ENCODE measurements at places on chromosomes 6 and 20.

GRCh38 chr6:20411953-20412681 lies 10.4 kb downstream of the E2F3 start:
- DNase-seq, result no peak

DNA sequence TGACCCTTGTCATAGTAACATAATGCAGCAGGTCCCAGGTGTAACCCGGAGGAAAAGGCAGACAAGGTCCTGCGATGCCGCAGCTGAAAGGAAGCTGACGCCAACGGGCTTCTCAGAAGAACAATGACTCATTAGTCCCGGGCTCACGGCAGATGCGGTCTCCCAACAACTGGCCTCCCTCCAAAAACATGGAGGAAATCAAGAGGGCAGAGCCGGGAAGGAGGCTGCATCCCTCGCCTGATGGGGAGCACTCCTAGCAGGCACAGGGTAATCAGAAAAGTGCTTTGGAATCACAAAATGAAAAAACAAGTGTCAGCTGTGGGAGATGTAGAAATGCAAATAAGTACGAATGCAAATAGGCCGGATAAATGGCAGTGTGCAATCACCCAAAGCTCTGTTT lies 165.2 kb upstream of the AGPAT4 start:
- no peak for DNase-seq

- no peak for DNase-seq
Measured at GRCh38 chr6:123518441-123519188, 118.1 kb downstream of the TRDN start.

DNA sequence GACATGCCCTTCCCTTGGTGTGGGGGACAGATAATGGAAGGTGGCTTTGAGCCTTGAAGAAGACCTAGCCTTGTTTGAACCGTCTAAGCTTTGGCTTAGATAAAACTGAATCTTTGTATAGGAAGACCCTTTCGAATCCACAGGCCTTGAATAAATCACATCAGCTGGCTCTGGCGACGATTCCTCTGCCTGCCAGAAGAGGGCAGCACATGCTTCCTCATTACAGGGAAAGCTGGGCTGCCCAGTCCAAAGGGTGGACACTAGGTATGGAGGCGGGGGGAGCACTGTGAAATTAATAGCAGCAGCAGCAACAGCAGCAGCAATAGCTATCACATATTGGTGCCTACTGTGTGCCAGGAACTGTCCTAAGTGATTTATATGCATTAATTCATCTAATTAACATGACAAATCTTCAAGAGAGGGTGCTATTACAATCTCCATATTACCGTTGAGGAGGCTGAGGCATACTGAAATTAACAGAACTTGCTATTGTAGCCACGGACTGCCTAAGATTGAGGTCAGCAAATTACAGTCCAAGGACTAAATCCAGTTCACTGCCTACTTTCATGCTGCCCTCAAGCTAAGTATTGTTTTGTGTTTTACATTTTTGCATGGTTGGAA lies 85.1 kb downstream of the CLIC5 start:
- DNase-seq, result peak; percentile 53

DNA sequence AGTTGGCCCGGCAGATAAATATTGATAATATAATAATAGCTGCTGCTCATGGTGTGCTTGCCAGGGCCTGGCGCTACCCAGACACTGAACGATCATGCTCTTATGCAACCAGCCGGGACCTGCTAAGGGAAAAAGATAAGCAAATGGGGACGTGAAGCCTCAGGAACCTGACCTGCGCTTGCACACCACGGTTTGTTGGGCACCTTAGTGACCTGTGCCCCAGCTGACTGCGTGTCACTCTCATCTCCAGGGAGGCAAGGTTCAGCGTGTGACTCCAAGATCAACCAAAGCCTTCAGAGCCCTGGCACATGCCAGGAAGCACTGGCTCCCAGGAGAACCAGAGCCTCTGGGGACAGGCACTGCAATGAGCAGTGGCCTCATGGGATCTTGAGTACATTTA lies 111.1 kb downstream of the AGPAT4 start:
- DNase-seq, result no peak

DNA sequence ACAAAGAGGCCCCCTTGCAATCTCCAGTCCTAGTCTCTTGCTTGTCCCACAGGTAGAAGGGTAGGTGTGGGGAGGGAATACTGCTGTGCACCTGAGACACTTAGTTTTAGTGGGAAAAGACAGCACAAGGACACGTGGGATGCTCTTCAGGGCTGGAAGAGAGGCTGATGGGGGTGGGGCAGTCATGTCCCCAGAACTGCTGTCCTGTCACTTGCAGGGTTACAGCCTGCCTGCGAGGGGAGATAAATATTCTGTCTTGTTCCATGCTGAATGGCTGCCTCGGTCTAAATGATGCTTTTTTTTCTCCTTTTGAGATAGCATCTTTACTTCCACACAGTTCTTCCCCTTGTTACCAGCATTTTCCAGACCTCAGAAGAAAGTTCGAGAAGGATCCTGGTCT lies 106.2 kb downstream of the SLC24A3 start:
- no peak for DNase-seq

DNA sequence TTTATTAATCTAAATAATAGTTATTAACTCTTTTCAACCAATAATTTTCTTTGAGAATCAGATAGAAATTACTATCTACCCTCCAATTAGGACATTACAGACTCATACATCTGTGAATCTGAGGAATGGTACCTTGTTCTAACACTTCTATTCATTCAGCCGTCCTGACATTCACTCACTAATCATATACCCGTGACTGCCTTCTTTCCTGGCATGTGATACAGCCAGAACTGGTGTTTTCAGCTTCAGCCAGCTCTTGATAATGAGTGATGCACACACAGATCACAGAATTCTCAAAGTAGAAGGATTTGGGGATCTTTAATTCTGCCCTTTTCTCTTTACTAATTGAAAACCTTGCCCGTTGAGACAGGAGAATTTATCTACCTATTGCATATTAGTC lies 499.9 kb downstream of the UTRN start:
- no peak for DNase-seq

DNA sequence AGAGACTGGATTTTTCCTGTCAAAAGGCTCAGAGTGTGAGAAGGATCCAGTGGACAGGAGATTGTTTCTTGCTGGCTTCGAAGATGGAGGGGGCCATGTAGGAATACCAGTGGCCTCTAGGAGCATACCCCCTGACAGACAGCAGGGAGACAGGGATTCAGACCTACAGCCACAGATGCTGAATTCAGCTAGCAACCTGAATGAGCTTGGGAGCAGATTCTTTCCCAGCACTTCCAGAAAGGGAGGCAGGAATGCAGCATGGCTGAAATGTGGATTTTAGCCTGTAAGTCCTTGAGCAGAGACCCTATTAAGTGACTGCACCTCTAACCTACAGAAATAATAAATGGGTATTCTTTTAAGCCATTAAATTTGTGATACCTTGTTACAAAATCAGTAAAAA lies 44.6 kb downstream of the STXBP5 start:
- no peak for DNase-seq

GRCh38 chr6:31379850-31380249 lies 22.9 kb upstream of the HLA-B start:
- no peak for DNase-seq

DNA sequence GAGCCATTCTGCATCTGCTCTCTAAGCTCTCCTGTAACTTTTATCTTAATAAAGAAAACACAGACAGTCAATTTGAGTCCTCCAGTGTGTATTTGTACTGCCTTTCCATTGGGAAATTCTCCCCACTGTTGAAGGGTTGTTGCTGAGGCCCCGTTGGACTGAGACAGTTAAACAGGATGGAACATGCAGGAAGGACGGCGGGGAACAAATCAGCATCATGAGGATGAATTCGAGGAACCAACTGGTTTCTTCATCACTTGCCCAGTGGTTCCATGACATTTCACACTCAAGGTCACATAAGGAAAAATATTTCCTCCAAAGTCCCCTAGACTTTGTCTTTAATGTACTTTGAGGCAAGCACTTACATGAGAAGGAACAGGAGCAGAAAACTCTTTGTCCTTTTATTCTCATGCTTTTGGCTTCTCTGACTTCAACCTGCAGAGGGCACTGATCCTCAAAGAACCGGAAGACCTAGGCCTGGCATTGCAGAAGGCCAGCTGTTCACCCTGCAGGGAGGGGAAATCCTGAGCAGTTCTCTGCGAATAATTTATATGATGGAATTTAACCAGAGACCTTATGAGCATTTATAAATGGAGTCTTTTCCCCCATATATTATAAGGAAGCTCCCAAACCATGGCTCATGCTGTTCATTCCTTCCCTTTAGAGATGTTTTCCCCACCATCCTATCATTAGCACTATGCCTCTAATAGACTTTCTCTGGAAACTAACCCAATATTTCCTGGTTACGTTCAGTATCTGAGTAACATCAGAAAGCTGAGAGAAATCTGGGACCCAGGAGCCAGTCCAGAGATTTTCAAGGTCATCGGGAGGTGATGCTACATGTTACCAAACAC lies 55.2 kb upstream of the ADGRF1 start:
- peak; percentile 30 for DNase-seq

GRCh38 chr6:137416376-137417109 lies 77.7 kb downstream of the OLIG3 start:
- DNase-seq, result no peak

GRCh38 chr6:109693111-109693510 lies 2.0 kb downstream of the FIG4 start:
- no peak for DNase-seq

DNA sequence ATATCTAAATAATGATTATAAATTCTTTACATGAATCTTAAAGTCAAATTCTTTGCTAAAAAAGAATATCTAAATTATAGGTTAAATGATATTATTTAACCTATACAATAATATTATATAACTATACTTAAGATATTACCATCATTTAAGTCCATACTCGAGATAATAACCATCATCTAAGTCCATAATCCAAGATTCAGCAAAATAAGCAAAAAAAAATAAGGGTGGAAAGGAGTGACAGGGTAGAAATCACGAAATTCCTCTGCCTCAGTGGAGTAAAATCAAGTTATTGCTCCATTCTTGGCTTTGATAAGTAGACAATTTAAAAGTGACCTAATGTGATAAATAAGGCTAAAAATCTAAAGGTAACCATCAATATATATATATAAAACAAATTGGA lies 9.7 kb downstream of the IL17A start:
- DNase-seq, result no peak

GRCh38 chr20:58992911-58993310 lies 11.9 kb downstream of the NELFCD start:
- DNase-seq, result no peak

DNA sequence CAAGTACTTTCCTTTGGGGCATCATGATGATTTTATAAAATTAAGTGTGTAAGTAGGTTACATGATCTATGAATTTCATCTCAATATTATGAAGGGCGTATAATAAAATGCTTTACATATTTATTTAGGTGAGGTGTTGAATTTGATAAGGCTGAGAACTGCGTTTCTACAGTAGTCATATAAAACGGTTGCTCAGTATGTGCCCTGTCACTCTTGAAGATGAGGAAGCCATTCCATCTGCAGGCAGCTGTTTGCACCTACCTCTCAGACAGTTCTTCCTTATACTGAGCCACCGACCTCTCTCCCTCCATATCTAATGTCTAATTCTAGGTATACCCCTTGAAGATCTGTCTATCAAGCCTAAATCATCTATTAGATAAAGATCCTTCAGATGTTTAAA lies 16.1 kb downstream of the NCOA7 start:
- DNase-seq, result no peak

DNA sequence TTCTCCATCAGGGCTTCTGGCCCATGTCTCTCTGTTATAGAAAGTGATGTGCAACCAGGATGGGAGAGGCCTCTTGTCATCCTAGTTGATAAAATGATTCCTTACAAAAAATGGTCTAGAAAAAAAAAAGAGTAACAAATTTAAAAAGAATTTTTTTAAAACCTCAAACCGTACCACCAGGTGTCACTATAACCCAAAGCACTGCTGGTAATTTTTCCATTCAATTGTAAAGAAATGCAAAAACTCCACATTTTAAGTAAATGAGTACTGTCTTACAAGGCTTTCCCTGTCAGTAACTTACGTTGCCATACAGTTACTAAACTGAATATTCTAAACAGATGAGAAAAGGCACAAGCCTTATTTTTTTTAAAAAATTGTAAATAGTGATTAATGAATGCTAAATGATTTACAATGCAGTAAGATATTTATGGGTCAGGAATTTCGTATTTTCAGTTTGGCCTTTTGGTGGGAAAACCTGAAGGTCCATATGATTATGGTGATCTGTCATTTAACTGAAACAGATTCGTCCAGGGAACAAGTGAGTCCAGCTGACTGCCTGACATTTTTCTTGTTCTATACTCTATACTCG lies 95.4 kb downstream of the OGFRL1 start:
- DNase-seq, result no peak

- DNase-seq, result no peak
Measured at GRCh38 chr6:169648617-169649016, 53.2 kb downstream of the WDR27 start.

- no peak for DNase-seq
Measured at GRCh38 chr20:21528870-21529269, 15.0 kb upstream of the NKX2-2 start.

GRCh38 chr6:20096536-20096935 lies 115.7 kb downstream of the MBOAT1 start:
- DNase-seq, result no peak

- DNase-seq, result no peak
Measured at GRCh38 chr6:136317971-136318370, 28.3 kb upstream of the BCLAF1 start.

GRCh38 chr6:20891161-20891560 lies 356.9 kb downstream of the CDKAL1 start:
- DNase-seq, result no peak

- DNase-seq, result no peak
Measured at GRCh38 chr20:14142964-14143627, 147.8 kb downstream of the MACROD2 start.

DNA sequence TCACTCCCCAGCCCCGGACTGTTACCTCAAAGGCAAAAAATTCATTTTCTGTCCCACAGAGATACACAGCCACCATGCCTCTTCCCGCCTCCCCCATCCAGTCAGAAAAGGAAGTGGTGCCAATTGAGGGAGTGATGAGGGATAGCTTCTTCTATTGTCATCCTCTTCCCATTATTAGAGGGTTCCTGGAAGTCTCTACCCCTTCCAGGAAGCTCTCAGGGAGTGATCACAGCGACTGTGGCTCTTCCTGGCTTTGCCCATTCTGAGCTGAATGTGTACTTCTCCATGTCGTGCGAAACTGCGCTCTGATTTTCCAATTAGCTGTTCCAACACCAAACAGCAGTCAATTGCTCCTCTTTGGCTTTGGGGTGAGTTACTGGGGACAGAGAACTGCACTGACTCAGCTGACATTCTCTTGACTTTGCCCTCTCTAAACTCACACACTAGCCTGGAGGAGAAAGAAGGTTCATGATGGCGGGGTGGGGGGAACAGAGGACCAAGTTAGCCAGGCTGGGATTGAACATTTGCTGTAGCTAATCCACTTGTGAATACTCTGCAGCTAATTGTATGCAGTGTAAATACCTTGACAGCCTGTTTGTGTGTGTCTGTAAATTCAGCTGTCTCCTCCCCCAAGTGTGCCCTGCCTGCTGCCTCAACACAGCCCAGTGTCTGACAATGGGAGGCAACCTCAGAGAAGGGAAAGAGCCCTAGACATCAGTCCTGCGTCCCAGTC lies 2.4 kb upstream of the MDGA1 start:
- DNase-seq, result no peak

DNA sequence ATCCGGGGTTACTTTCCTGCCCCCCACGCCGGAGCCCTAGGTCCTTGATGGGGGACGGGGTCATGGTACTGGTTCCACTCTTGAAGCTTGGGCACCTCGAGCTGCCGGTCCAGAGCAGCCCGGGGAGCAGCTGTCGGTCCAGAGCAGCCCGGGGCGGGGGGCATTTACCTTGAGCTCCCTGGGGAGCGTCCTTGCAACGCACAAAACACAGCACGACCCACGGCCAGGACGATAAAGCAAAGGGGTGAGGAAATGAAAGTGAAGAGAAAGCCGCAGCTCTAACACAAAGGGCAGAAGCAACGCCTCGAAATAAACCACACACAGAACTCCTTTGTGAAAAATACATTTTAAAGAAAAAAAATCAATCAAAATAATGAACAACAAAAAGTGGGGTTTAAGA lies 39.1 kb downstream of the KCNQ2 start:
- DNase-seq, result no peak

Data from stimulated activated CD4-positive, alpha-beta T cell treated with anti-CD3 and anti-CD28 coated beads, Interleukin-1b, Interleukin-23, amount 100 ng/mL, for 48 hours (primary cell).